ENCODE measurements at places on chromosomes 2 and 18.

- DNase-seq, result no peak
These were observed 515.7 kb upstream of the HS6ST1 start for GRCh38 chr2:128834207-128834879.

GRCh38 chr2:20758997-20759396 lies 63.9 kb downstream of the LDAH start:
- DNase-seq, result no peak

DNA sequence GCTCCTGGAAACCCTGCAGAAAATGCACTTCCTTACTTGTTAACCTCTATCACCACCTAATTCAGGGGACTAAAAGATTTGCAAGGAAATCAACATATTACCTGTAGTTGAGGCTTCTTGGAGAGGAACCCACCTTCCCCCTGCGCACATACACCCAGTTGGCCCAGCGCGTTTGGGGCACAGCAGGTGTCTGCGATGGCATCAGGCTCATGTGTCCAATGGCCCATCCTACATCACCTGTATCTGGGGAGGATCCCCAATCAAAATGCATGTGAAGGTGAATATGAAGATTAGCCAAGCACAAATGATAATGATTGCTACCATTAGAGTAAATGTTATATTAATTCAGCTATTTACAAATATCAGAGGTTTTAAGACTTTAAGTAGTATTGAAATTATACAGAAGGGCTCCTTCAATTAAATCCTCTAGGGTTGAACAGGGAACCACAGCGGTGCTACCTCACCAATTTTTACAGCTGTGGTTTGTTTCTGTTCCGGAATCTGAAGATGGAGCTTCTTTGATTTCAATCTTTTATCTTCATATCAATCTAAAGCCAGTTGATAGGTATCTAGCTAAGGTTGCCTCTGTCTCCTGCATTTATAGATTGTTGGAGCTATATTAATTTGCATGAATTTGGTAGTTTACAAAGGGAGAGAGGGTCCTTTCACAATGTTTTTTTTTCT lies 486.0 kb downstream of the RNF144A start:
- DNase-seq, result no peak

GRCh38 chr2:220373878-220374277 lies 746.4 kb downstream of the SLC4A3 start:
- DNase-seq, result no peak

DNA sequence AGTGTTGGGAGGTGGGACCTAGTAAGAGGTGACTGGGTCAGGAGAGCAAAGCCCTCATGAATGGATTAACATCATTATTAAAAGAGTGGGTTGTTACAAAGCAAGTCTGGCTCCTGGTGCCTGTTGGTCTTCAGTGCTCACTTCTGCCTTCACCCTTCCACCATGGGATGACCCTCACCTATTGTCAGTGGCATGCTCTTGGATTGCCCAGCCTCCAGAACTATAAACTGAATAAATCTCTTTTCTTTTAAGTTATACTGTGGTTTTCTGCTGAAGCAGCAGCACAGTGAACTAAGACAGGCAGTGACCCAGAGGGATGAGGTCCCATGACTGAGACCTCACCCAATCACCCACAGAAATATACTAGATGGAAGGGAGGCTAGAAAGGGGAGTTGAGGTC lies 57.5 kb upstream of the ATL2 start:
- no peak for DNase-seq

DNA sequence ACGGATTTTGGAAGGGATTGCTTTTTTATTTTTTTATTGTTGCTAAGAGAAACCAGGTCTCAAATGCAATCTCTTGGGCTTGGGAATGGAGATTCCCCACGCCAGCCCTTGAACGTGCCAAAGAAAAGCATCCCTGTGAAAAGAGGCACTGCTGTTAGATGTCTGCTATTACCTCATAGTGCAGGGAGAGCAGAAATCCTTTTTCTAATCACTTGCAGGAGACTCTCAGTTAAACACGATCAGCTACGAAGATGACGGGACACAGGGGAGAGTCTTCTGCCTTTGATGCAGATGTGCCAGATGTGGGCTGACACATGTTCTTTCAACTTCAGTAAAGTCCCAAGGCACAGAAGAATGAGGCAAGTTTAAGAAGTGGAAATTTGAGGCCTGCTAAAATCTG lies 381.6 kb upstream of the TRIB2 start:
- DNase-seq, result no peak

DNA sequence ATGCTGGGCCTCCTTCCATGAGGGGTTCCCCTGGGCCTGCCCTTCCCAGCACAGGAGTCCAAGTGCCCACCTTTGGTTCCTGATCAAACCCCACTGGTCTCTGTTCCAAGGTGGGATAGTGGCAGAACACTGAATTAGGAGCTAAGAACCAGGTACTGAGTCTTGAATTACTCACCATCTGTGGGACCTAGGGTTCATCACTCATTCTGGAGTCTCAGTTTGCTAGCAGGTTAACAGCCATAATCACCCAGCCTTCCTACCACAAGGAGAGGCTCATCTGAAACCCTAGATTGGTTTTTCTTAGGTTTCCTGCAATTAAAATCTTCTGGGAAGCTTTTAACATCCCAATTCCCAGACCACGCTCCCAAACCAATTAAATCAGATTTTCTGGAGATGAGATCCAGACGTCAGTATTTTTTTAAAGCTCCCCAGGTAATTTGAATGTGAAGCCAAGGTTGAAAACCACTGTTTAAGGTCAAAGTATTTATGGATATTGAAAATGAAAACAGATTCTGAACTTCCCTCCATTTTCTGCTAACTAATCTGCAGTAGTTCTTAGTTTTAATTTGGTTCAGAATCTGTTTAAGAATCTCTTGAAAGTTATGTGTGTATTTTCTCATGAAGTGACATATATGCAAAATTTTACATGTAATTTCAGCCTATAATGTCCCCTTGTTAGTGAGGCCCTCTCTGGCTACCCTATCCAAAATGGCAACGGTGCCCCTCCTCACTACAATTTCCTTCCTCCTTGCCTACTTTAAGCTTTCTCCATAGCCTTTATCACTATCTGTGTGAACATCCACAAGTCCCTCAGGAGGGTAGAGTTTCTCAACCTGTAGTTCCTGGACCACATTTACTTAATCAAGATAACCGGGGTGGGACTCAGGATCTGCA lies 166.5 kb upstream of the CXCR4 start:
- no peak for DNase-seq

Measured in NCI-H2029 treated with DMSO at 0.1 percent for 48 hours (cell line).